ENCODE measurements at places on chromosomes 2 and 18.

- DNase-seq, result no peak
These were observed 108.3 kb downstream of the HNRNPLL start for GRCh38 chr2:38494394-38494793.

- no peak for DNase-seq
These were observed 164.0 kb downstream of the MYO3B start for GRCh38 chr2:170341684-170342623.

DNA sequence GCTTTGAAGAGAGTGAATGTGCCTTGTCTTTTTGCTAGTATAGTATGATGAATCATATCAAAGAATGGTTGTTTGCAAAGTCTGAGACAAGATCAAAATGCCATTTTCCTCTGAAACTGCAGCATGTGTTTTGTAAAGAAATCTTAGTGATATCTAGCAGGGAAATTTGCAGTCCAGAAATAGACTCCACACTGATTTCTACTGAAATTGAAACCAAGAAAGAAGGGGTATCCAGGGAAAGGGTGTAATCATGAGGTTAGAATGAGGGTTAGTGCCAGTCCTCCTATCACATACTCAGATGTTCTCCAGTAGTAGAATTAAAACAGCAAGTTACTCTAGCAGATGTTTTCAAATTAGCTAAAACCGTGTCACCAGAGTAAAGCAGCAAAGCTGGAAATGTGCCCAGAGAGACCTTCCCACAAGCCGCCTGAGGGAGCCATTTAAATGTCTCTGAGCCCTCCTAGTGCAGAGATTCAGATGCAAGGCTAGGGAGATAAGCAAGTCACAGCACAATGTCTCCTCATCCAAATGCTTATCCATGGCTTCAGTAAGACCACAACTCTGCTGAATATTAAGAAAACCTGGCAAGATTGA, 4.9 kb downstream of the DLGAP1 start:
- no peak for DNase-seq

DNA sequence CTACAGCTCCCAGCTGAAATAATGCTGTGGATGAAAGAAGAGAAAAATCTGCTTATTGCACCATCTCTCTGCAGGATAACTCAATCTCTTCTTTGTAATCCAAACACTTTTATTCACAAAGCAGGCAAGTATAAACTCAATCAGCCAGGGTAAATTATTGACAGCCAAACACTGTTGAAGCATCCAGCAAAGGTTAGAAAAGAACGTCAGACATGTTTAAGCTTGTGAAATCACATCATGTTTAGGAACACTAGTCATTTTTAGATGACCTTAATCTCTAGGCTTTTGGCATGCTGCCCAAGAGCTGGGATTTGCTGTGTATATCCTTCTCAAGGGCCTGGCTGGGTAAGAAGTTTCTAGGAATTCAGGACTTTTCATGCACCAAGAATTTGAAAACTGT, 1148.1 kb upstream of the FANCL start:
- no peak for DNase-seq

DNA sequence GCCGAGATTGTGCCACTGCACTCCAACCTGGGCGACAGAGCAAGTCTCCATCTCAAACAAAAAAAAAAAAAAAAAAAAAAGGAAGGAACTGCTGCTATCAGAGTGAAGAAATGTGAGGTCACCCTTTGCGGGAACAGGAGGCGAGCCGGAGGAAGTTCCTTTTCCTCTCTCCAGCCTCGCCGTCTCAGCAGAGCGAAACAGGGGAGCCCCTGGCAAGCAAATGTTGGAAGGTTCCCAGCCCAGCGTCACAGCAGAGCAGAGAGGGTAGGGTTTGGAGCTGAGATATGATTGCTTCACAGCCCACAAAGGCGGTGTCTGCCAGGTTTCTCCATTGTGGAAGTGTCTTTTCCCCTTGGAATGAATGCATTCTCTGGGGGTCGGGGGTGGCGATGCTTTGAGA, 28.5 kb downstream of the SLC20A1 start:
- DNase-seq, result peak; percentile 18
